ENCODE measurements at places on chromosomes 3 and 15.

DNA sequence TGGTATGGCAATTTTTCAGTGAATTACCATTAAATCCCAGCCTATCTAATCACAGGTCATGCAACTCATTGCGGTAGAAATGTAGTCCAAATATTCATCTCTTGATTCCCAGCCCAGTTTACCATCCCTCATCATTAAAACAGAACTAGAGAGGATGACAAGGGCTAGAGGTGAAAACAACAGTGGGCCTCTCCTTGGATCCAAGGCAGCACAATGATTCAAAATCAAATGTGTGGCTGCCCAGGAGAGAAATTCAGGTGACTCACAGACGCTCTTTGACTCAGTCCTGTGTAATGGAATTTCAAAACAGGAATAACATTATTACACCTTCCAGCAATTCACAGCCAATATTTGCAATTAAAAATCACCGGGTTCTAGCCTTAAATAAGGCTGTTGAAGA, 246.5 kb downstream of the TBL1XR1 start:
- DNase-seq = no peak

- no peak for DNase-seq
Observed at GRCh38 chr3:129018751-129019150, 17.6 kb downstream of the EFCC1 start.

DNA sequence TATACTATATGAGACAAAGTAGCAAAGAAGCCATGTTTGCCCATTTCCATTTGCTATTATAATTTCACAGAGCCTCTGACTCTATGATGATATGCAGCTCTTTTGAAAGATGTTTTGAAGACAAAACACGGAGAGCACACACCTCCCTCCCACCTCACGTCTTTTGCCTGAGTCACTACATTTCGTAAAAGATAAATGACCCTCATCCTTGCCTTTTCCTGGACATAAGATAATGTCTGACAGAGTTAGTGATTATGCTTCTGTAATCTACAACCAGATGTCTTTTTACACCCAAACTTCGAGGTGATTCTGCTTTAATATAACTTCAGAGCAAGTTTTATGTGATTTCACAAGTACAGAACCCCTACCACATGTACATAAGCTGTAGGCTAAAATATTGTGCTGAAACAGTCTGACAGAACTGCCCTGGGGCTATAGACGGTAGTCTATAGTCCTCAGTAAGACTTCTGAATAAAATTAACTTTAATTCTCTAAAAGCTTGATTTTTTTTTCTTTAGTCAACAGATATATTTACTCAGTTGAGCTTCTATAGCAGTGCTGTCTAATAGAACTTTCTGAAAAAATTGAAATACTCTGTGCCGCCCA, 99.9 kb downstream of the CD200R1L start:
- no peak for DNase-seq

- no peak for DNase-seq
Observed at GRCh38 chr15:43953402-43953801, 126.6 kb downstream of the WDR76 start.

DNA sequence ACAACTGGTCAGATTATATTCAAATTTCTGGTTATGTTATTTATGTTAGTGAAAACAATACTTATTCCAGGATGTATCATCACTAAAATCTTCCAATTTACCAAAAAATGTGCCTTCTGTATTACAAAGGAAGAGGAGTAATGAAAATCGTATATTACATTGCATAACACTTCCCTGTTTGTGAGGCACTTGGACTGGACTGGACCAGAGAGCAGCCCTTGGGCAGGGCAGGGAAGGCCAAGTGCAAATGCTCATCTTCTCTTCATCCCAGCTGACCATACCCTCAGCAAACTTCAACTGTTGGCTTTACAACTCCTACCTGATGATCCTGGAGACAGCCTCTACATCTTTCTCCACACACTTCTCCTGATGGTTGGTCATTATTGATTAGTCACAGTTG, 285.7 kb upstream of the MME start:
- DNase-seq = no peak

- DNase-seq = no peak
Observed at GRCh38 chr3:169334991-169335390, 328.5 kb downstream of the MECOM start.

GRCh38 chr3:101802179-101802578, 23.2 kb downstream of the NXPE3 start:
- no peak for DNase-seq

DNA sequence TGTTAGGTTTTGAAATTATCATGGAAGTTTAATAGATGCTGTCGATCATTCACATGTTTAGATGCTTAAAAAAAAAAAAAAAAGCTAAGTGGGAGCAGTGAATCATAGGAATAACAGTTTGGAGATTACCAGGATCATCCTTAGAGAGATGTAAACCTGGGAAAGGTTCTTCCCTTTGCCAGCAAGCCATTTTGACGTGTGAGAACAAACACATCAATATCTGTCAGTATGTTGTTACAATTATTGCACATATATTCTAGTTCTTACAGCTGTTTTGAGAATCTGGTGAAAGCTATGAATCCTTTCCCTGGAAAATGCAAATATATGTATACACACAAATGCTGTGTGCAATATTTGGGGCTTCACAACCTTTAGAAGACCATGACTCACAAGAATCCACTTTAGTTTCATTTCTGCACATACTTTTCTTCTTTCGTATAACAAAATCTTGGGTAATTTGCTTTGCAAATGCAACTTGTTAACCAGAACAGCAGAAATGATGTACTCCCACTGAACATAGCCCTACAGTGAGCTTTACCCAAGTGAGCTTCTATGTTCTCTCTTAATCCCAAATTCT, 12.0 kb downstream of the NFKBIZ start:
- DNase-seq = no peak

GRCh38 chr15:85780225-85780985, 14.3 kb downstream of the KLHL25 start:
- DNase-seq = no peak

Data from GM12891 (cell line).